ENCODE measurements at places on chromosomes 1 and 21.

DNA sequence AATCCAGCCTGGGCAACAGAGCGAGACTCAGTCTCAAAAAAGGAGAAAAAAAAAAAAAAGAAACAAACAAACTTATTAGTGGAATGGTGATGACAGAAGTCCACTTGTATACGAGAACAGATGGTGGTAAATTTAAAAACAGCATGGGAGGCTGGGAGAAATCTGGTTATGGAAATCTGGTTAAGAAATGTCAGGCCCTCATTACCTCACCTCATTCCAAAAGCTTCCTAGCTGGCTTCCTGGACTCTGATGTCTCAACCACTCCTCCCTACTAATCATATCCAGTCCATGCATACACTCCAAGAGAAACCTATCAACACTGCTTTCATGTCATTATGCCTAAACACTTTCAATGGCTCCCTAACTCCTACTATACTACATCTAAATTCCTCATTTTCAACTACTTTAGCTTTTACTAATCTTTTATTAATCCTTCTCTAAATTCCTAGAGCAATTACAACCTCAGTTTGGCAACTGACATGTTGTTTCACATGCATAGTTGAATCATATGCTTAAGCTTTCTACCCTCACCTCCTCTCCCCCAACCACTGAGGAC lies 52.9 kb downstream of the FOXJ3 start:
- no peak for DNase-seq

DNA sequence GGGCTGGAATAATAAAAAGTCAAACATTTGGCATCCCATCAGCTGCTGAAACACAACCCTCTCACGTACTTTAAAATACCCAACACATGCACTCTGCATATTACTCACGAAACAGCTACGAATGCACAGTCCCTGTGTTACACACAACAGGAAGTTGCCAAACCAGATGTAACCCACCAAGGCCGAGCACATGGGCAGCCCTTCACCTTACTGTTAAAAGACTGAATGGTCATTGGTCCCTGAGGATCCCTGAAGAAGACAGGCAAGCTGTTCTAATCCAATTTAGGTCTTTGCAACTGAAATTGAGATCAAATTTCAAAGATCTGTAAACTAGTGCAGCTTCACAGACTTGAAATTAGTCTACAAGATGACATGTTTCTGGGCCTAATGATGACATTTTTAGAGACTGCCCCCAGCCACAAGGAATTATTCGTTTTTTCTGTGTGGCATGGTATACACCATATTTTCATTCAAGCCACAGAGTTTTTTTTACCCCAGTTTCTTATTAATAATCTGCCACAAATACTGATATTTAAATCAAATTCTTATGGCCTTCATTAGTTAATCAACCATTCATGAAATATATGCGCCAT lies 25.6 kb upstream of the IER5 start:
- peak; percentile 60 for DNase-seq

GRCh38 chr1:36506276-36506920 lies 23.7 kb upstream of the CSF3R start:
- DNase-seq, result no peak

DNA sequence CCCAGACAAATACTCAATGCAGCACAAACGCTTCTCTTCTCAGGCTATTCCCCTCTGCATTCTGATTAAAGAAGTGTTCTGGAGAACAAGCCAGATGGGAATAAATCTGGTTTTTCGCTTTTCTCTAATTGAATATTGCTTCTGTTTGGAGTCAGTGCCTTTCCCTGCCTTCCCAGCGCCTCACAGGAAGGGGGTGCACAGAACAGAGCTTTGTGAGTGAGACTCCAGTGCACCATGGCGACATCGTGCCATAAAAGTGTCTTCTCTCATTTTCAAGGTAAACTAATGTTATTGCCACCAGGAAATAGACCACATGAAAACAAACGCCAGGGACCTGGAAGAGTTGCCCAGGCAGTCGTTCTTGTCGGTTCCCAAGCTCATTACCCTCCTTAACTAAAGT lies 43.6 kb upstream of the SLC45A1 start:
- no peak for DNase-seq

DNA sequence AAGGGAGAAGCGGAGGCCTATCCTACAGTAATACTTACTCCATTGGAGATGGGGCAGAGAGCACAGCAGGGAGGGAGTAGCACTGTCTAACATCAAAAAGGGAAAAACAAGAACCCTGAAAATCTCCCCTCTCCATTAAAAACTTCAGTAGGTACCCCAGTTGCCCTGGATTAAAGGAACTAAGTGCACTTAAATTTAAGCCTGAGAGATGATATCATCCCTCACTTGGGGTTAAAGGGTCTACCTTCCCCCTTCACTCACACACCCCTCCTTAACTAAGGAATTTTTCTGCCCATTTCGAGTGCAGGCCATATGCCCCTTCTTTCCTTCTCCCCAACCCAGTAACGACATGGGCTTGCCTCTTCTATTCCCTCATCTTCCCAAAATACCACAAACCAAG lies 3.7 kb upstream of the MTMR11 start:
- no peak for DNase-seq

DNA sequence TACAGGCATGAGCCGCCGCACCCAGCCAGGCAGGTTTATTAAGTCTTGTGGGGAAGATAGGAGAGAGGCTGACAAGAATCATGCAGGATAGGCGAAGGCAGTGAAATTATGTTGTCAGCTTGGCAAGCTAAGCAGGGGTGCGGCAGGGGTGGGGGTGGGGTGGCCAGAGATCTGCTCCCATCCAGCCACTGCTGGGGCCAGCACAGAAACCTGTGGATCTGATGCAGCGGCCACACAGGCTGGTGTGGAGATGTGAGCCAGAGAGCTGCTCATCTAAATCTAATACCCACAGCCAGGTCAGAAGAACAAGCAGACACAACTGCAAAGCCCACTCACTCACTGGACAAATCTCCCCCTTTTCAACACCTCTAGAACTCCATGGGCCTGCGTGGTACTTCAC lies 68.7 kb downstream of the KCTD3 start:
- DNase-seq, result no peak

- no peak for DNase-seq
These were observed 6.2 kb downstream of the PKNOX1 start for GRCh38 chr21:42980312-42981213.

GRCh38 chr1:165633614-165634013 lies 2.6 kb downstream of the MGST3 start:
- DNase-seq, result no peak

Measured in GM13977 (cell line).